Activated gamma-delta T cell treated with anti-CD3 and anti-CD28 coated beads, Interleukin-2, amount 50 U/mL, for 16 hours (primary cell): ENCODE measurements at places on chromosomes 11 and 22.

DNA sequence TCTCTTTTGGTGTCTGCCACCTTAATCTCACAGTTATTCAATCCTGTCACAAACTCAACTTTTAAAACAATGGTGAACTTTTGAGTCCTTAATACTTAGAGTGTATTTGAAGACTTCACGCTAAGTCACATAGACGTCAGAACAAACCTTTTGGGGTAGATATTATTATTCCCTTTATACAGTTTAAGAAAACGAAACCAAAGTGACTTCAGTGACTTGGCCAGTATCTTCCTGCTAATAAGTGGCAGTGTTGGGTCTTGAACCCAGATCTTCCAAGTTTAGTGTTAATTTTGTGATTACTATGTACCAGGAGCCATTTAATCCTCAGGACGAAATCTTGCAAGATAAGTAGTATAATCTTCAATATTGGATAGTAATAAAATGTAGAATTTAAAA, 691 bp downstream of the CEP295 start:
- DNase-seq, result no peak

GRCh38 chr11:44110231-44110679, 14.8 kb downstream of the EXT2 start:
- DNase-seq, result peak; percentile 40

GRCh38 chr22:35384527-35384926, 3.6 kb downstream of the HMOX1 start:
- DNase-seq, result no peak

GRCh38 chr11:128890543-128891368, at the start of gene KCNJ5:
KCNJ5 (plus strand) TSS chr11:128891356; CDS start chr11:128911274, 19,918 bp downstream.
- DNase-seq, result no peak

GRCh38 chr22:17818180-17818579, 43.9 kb upstream of the BID start:
- no peak for DNase-seq

GRCh38 chr11:120561286-120561685, 49.7 kb downstream of the GRIK4 start:
- DNase-seq, result no peak

GRCh38 chr22:45105281-45105702, 58.4 kb upstream of the NUP50 start:
- no peak for DNase-seq

DNA sequence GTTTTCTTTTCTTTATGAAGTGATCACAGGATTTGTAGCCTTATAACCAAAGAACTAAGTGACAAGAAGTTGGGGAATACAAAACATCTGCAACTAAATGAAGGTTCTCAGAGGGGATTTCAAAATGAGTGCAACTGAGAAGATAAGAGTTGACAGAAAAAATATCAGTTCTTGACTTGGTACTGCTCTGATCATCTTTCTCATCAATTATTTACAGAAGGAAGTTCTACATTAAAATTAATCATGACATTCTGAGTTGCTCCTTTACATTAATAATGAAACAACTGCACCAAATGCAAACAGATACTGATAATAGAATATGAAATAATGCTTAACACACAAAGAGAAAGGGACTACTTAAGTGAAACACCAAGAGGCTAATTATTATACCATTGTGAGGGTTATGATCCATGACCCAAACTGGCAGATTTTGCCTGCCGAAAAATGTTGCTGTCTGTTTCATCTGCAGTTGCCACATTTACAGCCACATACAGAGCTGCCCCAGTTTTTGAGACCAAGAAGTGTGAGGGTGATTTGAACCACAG, 561.9 kb upstream of the ANO5 start:
- DNase-seq, result no peak

GRCh38 chr22:36166086-36166485, 5.5 kb upstream of the APOL3 start:
- no peak for DNase-seq

GRCh38 chr22:19039448-19039780, 82.8 kb downstream of the DGCR2 start:
- DNase-seq, result no peak

GRCh38 chr11:134346101-134346975, 14.6 kb downstream of the GLB1L2 start:
- no peak for DNase-seq

- no peak for DNase-seq
Measured at GRCh38 chr11:36306888-36307287, 10.8 kb downstream of the PRR5L start.

DNA sequence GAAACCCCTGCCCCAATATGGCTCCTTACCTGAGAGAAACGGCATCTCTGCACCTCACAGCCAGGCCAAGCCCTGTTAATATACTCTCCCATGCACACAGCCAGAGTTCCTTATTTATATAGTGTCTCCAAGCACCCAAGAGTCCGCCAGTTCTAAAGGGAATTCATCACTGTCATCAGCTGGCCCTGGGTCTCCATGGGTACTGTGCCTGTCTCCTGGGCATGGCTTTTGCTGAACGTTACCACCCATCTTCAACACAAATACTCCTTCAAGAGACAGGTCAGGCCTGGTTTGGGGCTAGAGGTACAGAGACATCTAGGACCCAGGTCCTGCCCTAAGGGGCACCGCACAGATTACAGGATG, 1.6 kb upstream of the ATG16L2 start:
- no peak for DNase-seq

DNA sequence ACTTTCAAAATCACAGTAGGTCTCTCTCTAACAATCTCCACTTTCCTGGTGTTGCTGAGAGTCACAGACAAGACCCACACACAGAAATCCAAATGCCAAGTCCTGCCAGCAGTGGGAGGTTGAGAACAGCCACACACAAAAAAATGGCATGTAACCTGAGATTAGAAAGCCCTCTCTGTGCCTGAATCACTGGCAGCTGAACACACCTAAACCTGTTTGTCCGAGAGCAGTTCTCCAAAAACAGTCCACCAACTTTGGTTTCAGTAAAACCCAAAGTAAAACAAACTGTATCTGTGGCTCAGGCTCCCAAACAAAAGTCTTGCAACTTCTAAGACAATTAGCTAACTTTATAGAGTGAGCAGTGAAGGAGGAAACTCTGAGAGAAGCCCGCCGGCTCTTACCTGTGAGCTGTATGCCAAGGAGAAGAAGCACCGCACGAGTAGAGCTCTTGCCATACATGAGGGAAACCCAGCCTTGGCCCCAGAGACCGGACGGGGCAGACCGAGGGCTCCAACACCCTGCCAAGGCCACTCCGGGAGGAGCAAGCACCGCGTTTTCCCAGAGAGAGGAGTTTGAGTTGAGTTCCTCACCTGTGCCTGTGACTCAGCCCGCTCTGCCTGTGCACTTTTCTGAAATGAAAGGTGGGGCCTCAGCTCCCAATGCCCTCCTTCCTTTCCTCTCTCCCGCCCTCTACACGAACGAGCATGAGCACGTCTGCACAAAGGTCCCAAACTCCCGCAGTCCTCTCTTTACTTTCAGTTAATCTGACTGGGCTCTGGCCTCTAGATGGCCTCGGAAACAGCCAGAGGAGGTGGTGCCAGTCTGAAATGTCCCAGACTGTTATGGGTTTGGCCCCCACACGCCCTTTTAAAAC, at the start of gene MPZL2:
Gene MPZL2 (minus strand): TSS at position 603 of the 874 bp plus-strand sequence. CDS start 144 bp downstream, at position 459.
- no peak for DNase-seq

DNA sequence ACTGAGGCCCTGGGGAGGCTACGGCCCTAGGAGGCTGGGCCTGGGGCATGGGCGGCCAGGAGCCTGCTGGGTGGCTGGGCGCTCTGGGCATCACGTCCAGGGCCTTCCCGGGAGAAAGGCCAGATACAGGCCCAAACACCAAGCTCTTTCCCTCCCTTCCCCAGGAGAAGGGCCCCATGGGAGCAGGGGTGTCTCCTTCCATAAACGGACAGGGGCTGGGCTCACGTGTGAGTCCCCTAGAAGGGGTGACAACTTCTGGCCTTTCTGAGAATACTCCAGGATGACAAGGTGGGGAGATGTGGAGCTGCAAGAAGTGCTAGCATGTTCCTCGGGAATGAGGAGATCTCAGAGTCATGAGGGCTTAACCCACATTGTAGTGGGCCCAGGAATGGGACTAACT, 19.5 kb upstream of the SYT8 start:
- no peak for DNase-seq

DNA sequence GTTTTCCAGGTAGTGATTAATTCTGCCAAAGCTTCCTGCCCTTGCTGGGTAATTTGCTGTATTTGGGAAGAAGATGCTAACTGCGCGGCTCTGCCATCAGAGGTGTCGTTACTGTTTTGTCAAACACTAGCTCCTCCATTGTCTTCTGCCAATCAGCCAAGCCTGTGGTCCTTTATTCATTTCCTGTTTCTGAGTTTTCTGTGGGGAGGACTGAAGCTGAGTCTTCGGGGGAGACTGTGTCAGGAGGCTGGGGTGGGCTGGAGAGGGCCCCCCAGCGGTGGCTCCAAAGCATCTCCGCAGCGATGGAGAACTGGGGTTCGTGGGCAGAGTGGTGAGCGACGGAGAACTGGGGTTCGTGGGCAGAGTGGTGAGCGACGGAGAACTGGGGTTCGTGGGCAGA, 322.9 kb upstream of the B3GAT1 start:
- no peak for DNase-seq

DNA sequence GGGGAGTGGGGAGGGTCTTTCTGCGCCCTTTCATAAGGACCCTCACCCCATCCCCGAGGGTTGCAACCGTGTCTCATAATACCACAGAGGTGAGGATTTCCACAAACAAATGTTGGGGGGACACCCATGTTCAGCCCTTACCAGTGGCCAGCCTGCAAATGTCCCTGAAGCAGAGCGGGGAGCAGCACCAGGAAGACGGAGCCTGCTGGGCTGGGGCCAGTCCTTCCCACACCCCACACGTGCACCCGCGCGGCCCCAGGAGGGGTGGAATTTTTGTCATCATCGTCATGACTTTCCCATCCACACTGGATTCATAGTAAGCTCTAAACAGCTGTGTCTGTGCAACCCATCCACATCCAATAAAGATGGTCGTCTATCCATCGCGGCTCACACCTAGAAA, 409.8 kb downstream of the BRD1 start:
- DNase-seq, result no peak

DNA sequence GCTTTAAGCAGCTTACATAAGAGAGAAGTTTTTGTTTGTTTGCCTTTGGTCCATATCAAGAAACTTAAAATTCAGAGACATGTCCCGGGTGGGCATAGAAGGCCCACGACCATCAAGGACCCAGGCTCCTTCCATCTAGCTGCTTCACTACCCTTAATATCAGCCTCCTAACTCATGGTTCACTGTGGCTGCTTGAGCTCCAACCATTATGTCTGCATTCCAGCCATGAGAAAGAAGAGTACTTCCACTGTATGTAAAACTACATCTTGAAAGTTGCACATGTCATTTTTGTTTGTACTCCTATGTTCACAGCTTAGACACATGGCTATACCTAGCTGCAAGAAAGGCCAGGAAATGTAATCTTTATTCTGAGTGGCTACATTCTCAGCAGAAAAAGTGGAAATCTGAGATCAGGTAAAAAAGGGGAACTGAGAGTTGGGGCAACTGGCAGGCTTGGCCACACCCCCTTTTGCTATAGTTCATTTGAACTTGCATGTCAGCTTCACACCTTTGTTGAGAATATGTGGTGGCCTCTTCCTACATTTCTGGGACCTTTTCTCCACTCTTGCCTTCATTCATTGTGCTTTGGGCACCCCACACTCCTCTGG, 81.3 kb upstream of the TP53I11 start:
- DNase-seq, result no peak

DNA sequence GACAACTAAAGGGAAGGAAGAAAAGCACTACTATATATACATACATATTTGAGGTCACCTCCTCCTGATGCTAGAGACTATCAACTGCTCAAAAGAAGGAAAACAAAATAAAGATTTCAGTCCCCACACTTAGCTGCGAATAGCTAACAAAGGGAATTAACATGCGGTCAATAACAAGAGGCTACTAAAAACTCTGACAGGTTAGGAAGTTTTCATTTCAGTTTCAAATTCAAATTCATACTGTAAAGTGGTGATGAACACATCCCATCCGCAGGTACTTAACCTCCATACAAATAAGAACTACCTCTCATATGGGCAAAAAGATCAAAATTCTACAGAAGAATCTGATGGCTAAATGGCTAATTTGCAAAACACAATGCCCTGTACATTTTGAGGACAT, 2.6 kb downstream of the NAP1L4 start:
- no peak for DNase-seq

DNA sequence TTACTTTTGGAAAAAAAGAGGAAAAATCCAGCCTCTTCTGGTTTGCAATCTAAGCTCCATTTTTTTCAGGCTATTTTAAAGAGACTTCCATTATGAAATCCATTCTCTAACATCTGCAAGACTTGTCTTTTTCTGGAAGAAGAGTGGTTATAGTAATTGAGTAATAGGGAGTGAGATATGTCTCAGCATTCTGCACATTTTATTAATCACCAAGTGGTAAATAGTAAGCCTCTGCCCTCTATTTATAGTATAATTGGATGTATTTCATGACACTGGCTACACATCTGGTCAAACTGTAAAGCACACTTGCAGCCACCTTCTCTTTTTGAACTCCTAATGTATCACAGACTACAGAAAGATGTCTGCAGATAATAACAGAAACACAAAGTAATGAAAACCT, 391.1 kb downstream of the ETS1 start:
- no peak for DNase-seq

- no peak for DNase-seq
Measured at GRCh38 chr22:25621986-25622385, 57.5 kb downstream of the GRK3 start.

DNA sequence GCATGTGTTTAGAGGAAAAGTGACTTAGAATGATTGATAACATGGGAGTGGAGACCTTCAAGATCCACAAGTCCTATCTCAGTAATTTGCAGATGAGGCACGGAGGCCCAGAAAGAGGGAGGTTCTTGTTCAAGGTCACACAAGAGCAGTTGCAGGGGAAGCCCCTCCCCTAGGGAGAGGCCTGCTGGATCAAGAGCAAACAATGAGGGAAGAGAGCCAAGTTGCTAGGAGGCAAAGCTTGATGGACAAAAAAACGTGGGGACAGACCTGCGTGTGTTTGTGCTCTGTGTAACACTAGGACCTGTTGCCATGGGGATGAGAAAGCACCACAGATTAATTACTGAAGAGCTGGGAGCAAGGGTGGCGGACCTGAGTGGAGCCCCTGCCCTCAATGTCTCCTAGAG, 6.4 kb upstream of the MFRP start:
- DNase-seq, result no peak

DNA sequence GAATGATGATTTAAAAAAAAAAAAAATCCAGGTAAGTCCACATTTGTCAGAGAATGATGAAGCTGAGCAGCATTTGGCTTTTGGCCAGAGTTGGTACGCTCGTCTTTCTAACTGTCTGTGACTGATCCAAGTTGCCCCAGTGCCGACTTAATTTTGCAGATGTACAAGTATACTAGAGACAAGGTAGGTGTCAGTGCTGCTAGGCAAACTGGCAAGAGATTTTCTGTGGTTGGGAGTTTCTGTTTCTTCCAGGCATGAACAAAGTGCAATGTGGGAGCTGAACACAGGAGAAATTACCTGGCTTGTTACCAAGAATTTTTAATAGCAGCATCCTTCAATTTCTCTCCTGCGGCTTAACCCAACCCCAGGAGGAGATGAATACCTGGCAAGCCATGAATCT, 307.7 kb downstream of the BUD13 start:
- no peak for DNase-seq

- DNase-seq, result no peak
Measured at GRCh38 chr11:12604557-12605153, 69.6 kb upstream of the TEAD1 start.
